Activated naive CD4-positive, alpha-beta T cell treated with anti-CD3 and anti-CD28 coated beads, Interleukin-2, amount 50 U/mL, for 72 hours (primary cell): ENCODE measurements at places on chromosomes 5 and 9. TPM values are rescaled to one million over a fixed set of nuclear protein-coding genes. Genes with fewer than 3 reads are reported as not detected.

The PRRT1B gene
- not detected for total RNA-seq

The TMEM171 gene
- total RNA-seq = not detected

The EGR1 gene
- total RNA-seq = 39.4 TPM

The FOXI1 gene
- total RNA-seq = not detected

The PGM5 gene
- not detected for total RNA-seq

The TMEM174 gene
- not detected for total RNA-seq
